ENCODE measurements at places on chromosomes 5 and 9. TPM values are rescaled to one million over a fixed set of nuclear protein-coding genes. Genes with fewer than 3 reads are reported as not detected.

C9orf40 gene
- 2.2 TPM for total RNA-seq

PCDHA8 gene
- total RNA-seq: not detected

- DNase-seq: no peak
Observed at GRCh38 chr5:174843263-174844250, 119.2 kb downstream of the MSX2 start.

GRCh38 chr5:1042626-1043025, 34.0 kb downstream of the NKD2 start:
- DNase-seq: no peak

- DNase-seq: no peak
Observed at GRCh38 chr9:16591092-16591491, 279.4 kb downstream of the BNC2 start.

DNA sequence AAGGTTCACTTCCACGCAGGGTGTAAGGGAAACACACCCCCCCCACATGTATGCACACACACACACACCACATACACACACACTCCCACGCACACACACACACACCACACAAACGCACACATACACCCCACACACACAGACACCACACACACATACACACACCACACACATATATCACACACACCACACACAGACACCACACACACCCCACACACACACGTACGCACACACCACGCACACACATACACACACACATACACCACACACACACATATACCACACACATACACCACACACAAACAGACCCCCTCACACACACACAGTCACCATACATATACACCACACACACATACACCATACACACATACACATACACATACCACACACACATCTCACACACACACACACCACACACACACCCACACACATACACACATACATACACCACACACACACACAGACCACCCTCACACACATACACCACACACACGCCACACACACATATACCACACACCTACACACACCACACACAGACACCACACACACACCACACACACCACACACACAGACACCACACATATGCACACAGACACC, 44.3 kb upstream of the NEURL1B start:
- DNase-seq: no peak
